ENCODE measurements at places on chromosomes 4 and X.

GRCh38 chr4:153126137-153126536, 78.1 kb upstream of the TRIM2 start:
- no peak for DNase-seq

DNA sequence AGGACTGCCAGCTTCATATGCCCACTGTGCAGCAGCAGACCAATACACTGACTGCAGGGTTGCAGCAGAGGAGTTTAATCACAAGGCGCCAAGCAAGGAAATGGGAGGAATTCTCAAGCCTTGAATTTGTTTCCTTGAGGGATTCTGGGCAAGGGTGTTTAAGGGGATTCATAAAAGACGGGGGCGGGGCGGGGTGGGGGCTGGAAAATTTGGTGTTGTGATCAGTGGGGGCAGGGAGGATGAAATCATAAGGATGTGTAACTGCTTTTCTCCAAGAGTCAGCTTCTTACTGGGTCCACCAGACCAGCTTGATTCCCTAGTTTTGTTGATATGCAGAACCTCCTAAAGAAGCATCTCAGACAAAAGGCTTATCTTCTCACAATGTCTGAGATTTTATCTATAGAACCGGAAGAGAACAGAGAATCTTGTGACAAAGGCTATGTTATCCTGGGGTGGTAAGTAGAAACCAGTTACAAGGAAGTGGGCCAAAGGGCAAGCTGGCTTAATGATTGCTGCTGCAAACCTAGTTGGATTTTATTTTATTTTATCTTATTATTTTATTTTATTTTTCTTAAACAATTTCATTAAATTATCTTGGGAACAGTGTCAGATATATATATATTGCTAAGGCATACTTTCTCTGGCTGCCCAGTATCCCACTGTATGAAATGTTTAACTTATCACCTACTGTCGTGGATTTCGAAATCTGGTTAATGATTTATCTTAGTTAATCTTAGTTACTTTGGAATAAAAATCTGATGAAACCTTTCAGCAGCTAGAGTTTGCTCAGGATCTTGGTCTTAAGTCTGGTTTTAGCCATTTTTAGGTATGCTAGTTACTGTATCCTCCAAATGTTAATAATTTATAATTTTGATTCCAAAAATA, 276.4 kb downstream of the RPA4 start:
- no peak for DNase-seq

- peak; percentile 11 for DNase-seq
Observed at GRCh38 chr4:186726426-186727168, 2.9 kb upstream of the FAT1 start.

- DNase-seq: no peak
Observed at GRCh38 chr4:171891038-171891437, 77.8 kb downstream of the GALNTL6 start.

GRCh38 chr4:169231647-169232262, 39.0 kb downstream of the SH3RF1 start:
- DNase-seq: no peak

DNA sequence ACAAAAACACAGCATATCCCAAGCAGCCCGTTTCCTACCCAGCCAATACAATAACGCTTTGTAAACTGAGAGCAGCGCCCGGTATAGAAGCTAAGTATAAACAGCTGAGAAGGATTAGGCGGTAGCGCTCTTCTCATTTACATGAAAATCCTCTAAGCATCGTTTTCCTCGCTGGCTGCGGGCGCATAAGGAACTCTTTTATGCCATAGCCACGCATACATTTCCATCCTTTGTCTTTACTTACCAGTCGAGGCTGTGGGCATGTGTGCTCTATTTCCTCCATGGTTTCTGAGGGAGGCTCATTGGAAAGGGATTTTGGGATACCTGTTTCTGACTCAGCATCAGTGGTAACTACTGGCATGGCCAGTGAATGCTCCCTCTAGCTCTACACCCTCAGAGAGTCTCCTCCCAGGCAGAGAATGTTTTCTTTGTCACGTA, 383 bp downstream of the PCYT1B start:
- DNase-seq: no peak

GRCh38 chrX:120752431-120753082, 122.7 kb upstream of the C1GALT1C1 start:
- no peak for DNase-seq

- DNase-seq: no peak
Observed at GRCh38 chrX:20825984-20826383, 548.2 kb upstream of the CNKSR2 start.

DNA sequence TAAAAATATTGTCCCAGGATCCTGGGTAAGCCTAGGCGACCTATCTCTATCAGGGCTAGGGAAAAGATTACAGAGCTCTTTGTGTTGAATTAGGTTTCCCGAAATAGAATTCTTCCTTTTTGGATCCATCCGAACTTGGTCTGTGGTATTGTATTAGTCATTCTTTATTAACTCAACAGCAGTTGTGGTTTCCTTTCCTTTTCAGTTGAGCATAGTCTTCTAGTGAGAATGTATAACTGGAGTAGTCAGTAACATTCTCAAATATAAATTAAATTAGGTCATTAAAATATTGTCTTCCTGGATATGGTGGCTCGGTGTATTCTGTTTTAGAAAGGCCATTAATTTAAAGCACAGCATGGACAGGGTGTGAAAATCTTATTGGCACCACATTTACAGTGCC, 520.4 kb downstream of the NLGN4X start:
- no peak for DNase-seq

DNA sequence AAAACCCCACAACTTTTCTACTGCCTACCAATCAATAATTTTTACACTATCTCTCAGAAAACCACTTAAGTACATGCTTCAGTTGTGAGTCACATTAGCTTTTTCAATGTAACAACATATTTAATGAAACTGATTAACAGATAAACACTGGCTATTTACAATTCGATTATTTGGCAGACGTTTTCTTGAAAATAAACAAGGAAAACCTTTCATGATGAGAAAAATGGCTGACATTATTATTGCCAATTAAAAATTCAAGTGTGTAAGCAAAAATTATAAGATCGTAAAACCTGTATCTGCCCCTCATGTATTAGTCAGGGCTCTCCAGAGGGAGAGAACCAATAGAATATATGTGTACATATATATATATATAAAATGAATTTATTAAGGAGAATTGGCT, 1555.5 kb upstream of the IGFBP7 start:
- no peak for DNase-seq

GRCh38 chrX:10538831-10539230, 81.6 kb downstream of the MID1 start:
- DNase-seq: no peak

- DNase-seq: no peak
Observed at GRCh38 chr4:165217325-165217724, 10.0 kb downstream of the KLHL2 start.

GRCh38 chr4:15536552-15537499, 67.1 kb downstream of the CC2D2A start:
- peak; percentile 2 for DNase-seq

DNA sequence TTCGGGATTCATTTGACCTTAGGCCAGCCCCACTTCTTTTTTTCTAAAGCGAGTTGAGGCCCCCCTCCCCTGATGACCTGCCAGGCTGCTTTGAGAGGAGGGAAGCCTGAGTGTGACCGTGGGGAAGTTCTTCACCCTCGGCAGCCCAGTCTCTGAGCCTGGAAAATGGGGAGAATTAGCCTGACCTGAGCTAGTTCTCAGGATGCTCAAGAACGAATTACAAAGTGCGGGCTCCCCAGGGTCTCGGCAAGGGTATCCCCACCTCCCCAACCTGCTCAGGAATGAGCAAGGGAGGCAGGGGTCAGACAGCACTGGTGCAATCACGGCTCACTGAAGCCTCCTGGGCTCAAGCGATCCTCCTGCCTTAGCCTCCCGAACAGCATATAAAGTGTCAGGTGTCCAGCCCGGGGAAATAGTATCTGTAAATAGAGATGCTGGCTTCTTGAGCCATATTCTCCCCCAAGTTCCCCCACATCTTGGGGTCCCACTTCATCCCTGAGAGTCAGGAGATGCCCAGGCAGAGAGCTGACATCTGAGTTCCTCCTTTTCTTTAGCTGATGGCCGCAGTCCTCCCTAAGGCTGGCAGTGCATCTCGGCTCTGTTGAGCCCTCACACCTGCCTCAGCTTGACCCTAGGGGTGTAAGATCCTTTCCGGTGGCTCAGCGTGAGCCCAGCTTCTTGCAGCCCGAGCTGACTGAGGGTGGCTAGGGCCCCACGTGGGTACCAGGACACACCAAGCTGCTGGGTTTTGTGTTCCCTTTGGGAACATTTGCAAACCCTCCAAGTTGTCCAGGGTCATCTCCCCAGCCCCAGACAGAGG, 1.6 kb downstream of the DUSP9 start:
- no peak for DNase-seq

DNA sequence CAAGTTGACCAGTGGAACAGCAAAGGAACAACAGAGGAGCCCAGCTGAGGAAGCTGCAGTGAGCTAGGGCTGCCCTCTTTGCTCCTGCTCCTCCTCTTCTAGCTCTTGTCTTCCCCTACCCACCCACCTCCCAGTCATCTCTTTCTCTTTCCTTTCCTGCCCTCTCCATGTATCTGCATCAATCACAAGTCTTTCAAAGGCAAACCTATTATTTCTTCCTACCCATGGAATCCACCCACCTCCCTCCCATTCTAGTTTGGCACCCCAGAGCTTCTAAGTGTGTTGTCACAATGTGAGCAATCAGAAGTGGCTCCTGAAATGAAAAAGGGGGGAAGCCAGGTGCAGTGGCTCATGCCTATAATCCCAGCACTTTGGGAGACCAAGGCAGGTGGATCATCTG, 69.3 kb downstream of the TSC22D3 start:
- DNase-seq: no peak

DNA sequence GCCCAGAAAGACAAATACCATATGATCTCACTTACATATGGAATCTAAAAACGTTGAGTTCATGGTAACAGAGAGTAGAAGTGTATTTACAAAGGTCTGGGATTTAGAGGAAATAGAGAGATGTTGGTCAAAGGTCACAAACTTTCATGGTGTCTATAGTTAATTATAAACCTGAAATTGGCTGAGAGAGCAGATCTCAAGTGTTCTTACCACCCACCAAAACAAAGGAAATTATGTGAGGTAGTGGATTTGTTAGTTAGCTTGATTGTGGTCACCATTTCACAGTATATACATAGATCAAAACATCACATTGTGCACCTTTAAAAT, 186.8 kb downstream of the NWD2 start:
- DNase-seq: no peak

GRCh38 chr4:15003891-15004738, 1.8 kb downstream of the CPEB2 start:
- DNase-seq: no peak

DNA sequence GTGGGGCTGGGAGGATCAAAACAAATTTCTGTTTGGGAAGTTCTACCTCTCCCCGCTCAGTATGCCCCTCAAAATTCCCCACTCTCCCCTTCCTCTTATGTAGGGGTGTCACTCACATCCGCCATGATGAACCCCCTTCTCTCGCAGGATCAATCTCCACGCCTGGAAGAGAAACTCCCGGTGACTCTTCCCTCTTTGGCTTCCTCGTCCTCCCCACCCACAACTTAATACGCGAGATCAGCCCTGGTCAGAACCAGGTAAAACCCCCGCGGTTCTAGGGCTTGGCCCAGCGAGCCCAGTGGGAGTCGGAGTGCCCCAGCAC, 427 bp downstream of the LAMTOR3 start:
- DNase-seq: no peak

DNA sequence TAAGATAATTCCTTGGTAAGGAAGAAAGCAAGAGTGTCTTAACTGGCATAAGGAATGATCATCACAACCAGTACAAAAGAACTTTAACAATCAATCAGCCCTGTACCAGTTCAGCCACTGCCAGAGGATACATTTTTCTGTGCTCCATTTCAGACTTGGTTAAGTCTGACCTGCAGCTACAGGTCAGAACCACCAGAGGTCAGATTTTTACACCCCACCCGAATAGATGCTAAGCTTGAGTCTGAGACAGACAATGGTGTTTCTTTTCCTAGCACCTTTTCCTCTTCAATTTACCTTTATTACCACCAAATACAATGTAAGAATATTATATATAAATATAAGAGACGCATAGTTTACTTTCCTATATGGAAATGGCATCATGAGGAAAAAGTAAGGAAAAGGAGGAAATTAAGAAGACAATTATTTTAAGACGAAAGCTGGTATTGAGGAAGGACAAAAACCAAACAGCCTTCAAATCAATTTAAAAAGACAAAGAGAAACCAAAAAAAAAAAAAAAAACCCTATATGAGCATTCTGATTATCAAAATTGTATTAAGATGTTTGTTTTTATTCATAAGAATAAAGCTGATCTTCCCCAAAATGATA, 215.3 kb upstream of the TTC29 start:
- DNase-seq: peak; percentile 12

GRCh38 chr4:71209161-71209560, 129.7 kb upstream of the SLC4A4 start:
- no peak for DNase-seq

GRCh38 chrX:101676571-101676970, 16.9 kb upstream of the ARMCX2 start:
- no peak for DNase-seq

DNA sequence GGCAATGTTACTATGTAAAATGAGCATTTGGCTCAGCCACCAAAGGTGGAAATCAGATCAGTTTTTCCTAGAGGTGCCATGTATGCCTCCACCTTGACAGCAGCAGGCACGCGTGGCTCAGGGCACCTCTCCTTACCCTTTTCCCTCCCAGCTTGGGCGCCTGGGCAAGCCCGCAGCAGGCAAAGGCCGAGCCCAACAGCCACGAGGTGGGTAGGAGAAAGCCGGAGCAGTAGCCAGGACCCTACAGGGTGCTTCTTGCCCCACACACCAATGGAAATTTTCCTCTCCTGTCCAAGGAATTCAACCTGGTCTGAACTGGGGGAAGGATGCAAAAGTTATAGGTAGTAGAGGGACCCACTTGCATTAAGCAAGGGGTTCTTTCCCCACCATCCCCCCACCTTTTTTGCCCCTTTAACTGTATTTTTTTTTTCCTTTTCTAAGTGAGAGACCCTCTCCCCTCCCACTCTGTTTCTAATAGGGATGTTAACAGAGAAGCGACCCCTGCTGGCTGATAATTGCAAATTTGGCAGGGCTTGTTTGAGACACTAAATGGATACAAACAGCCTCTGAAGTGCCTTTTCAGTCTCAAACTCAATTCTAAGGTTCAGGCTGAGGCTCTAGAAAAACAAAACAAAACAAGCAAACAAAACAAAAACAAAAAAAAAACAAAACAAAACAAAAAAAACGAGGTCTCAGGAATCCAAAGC, 895.1 kb downstream of the PCDH18 start:
- no peak for DNase-seq

- DNase-seq: no peak
Observed at GRCh38 chr4:177308847-177309521, 690 bp upstream of the NEIL3 start.

GRCh38 chrX:48976086-48976485, 4.4 kb upstream of the KCND1 start:
- DNase-seq: no peak

DNA sequence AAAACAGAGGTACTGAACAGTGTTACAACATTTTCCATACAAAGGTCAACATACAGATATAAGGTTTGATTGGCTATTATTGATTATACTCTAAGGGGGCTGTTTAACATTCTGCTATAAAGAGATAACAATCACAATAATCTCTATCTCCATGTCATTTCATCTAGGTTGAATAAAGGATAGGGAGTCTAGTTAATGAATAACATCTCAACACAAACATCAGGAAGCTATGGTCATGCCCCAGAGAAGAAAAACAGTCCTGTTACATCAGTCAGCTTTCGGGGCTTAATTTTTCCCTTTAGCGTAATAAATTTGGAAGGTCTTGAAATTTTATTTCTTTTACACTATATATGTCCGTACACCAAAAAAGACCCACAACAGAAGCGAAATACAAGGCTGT, 41.5 kb upstream of the DCAF8L2 start:
- no peak for DNase-seq

GRCh38 chr4:108148316-108148715, 20.4 kb downstream of the LEF1 start:
- peak; percentile 31 for DNase-seq

- DNase-seq: no peak
Observed at GRCh38 chrX:31225819-31226218, 154.0 kb upstream of the FTHL17 start.

All from NCI-H510A (cell line).